ENCODE measurements at places on chromosomes 16 and 17.

- DNase-seq: peak; percentile 54
Measured at GRCh38 chr17:2172999-2173398, 118.1 kb downstream of the HIC1 start.

- peak; percentile 74 for DNase-seq
Measured at GRCh38 chr17:37650419-37651003, 7.3 kb upstream of the DDX52 start.

GRCh38 chr17:41739661-41740352 lies 5.4 kb upstream of the HAP1 start:
- peak; percentile 87 for DNase-seq

GRCh38 chr16:87186446-87186845 lies 130.7 kb downstream of the C16orf95 start:
- DNase-seq: no peak

DNA sequence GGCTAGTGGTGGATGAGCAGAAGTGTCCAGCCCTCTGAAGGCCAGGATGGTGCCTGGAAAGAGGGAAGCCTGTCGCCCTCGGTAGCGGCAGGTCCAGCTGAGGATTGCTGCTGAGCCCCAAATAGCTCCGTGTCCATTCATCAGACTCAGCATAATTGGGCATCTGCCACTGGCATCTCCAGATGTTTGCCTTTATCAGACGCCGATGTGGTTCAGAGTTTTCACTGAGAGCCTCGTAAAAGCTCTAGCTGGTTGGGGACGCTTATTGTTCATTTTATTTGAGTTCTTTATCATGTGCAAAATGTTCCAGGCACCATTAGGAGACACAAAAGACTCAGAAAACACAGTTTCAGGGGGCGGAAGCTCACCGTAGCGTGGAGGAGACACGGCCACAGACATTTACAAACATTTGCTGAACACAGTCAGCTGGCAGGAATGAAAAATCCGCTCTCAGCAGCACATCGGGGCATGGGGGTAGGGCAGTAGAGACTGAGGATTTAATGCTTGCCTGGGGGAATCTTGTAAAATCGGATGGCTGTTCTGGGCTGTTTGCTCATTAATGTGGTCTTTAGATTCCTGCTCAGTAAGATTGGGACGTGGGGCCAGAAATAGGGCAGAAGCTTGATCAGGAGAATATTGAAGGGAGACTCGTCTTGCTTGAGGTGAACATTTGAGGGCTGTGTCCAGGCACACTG lies 41.7 kb downstream of the SMPD3 start:
- DNase-seq: peak; percentile 44

- no peak for DNase-seq
Measured at GRCh38 chr17:82815790-82816305, 24.0 kb downstream of the ZNF750 start.

Data from ELR (cell line).